ENCODE measurements at places on chromosomes 4 and X.

- no peaks in the 10 kb centered on the region for H3K4me1 ChIP-seq
- no peaks in the 10 kb centered on the region for H3K36me3 ChIP-seq
- H3K27ac ChIP-seq = no peak overlapping the region
- DNase-seq = no peak
- H3K4me3 ChIP-seq = no peak overlapping the region
- no peaks in the 10 kb centered on the region for H3K27me3 ChIP-seq
Measured at GRCh38 chr4:131002132-131002531, 1906.2 kb downstream of the C4orf33 start.

DNA sequence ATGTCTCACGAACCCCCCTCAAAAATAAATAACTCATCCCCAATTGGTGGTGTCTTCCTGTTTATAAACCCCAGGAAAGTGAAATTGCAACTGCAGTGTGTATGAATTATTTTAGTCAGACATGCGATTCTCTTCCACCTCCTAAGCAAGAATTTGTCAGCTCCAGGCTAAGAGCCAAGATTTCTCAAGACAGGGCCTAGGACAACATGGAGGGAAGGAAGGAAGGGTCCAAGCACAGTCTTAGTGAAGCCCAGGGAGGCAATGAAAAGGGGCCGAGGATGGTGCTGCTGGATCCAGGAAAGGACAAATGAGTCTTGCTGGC, 20.0 kb downstream of the SH3KBP1 start:
- peaks cover 75% of the 10 kb centered on the region for H3K4me1 ChIP-seq
- DNase-seq = no peak
- H3K27ac ChIP-seq = peak overlapping the region; percentile 8

- no peaks in the 10 kb centered on the region for H3K4me1 ChIP-seq
- DNase-seq = no peak
- no peak overlapping the region for H3K4me3 ChIP-seq
- H3K27me3 ChIP-seq = no peaks in the 10 kb centered on the region
Measured at GRCh38 chrX:28126886-28127285, 145.6 kb upstream of the DCAF8L1 start.

- no peaks in the 10 kb centered on the region for H3K4me1 ChIP-seq
- no peak for DNase-seq
- H3K36me3 ChIP-seq = no peaks in the 10 kb centered on the region
Measured at GRCh38 chrX:18566748-18567147, 105.2 kb downstream of the RS1 start.

GRCh38 chrX:103615781-103616371, 8.1 kb downstream of the TCEAL3 start:
- H3K4me1 ChIP-seq = no peaks in the 10 kb centered on the region
- no peak overlapping the region for H3K4me3 ChIP-seq
- DNase-seq = no peak
- no peaks in the 10 kb centered on the region for H3K27me3 ChIP-seq
- no peaks in the 10 kb centered on the region for H3K36me3 ChIP-seq

GRCh38 chr4:147769386-147769785, 37.5 kb downstream of the ARHGAP10 start:
- H3K4me3 ChIP-seq = no peak overlapping the region
- no peaks in the 10 kb centered on the region for H3K36me3 ChIP-seq
- no peak overlapping the region for H3K27ac ChIP-seq
- no peaks in the 10 kb centered on the region for H3K27me3 ChIP-seq
- DNase-seq = no peak
- peaks cover 21% of the 10 kb centered on the region for H3K4me1 ChIP-seq

GRCh38 chrX:10048076-10048475, 80.9 kb downstream of the CLDN34 start:
- peaks cover 13% of the 10 kb centered on the region for H3K4me1 ChIP-seq
- no peaks in the 10 kb centered on the region for H3K27me3 ChIP-seq
- no peak overlapping the region for H3K4me3 ChIP-seq
- H3K27ac ChIP-seq = no peak overlapping the region
- DNase-seq = no peak

DNA sequence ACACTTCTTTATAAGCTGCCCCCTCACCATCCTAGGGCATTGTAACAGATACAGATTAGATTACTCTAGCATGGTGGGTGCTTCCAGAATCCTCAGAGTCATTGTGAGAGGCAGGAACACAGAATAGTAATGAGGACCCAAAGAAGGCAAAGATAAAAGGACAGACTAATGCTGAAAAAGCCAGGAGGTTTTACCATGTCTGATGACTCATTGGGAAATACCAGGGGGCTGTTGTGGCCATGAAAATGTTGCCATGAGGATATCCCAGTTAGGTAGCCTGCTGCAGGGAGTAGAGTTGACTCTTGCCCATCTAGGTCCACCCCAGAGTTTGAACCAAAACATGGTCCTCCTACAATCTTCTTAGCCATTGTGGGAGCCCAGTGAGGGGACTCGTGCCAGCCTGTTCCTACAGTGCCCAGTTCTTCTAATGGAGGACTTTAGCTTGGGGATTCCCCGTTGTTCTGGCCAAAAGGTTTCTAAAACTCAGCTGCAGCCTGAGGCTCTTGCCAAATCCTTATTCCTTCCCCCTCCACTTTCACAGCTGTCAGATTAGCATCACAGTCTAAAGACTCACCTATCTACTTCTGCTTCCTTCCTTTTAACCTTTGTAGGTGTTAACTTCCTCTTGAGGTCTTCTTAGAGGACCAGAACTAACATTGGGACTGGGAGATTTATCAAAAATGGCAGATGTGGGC, 586.0 kb upstream of the AADAT start:
- no peaks in the 10 kb centered on the region for H3K36me3 ChIP-seq
- no peak overlapping the region for H3K4me3 ChIP-seq
- H3K27ac ChIP-seq = no peak overlapping the region
- H3K4me1 ChIP-seq = no peaks in the 10 kb centered on the region

- H3K27ac ChIP-seq = no peak overlapping the region
- peaks cover 5% of the 10 kb centered on the region for H3K4me1 ChIP-seq
- no peak overlapping the region for H3K4me3 ChIP-seq
- no peaks in the 10 kb centered on the region for H3K27me3 ChIP-seq
Measured at GRCh38 chr4:47451657-47452056, 11.8 kb downstream of the COMMD8 start.

- peaks cover 6% of the 10 kb centered on the region for H3K4me1 ChIP-seq
- H3K27me3 ChIP-seq = no peaks in the 10 kb centered on the region
- H3K36me3 ChIP-seq = peaks cover 8% of the 10 kb centered on the region
- no peak overlapping the region for H3K27ac ChIP-seq
Measured at GRCh38 chrX:110081320-110081719, 78.4 kb downstream of the TMEM164 start.

- no peak for DNase-seq
- no peaks in the 10 kb centered on the region for H3K4me1 ChIP-seq
- no peaks in the 10 kb centered on the region for H3K27me3 ChIP-seq
- H3K4me3 ChIP-seq = no peak overlapping the region
Measured at GRCh38 chr4:136763919-136764318, 768.4 kb downstream of the PCDH18 start.

DNA sequence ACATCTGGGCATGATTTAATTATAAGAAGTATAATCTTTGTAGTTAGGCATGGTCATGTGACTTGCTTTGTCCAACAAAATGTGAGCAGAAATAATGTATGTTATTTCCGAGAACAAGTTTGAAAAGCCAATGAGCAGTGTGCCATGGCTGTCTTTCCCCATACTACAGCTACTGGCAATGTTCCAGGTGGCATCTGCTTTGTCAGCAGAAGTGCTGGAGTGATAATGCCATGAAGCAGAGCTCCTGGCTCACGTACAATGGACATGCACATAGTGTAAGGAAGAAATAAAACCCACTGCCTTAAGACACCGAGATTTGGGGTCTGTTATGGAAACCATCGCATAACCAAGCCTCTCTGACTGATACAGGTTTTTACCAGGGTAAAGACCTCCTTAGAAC, 212.6 kb upstream of the RASGEF1B start:
- H3K4me3 ChIP-seq = no peak overlapping the region
- no peaks in the 10 kb centered on the region for H3K36me3 ChIP-seq
- H3K4me1 ChIP-seq = no peaks in the 10 kb centered on the region

DNA sequence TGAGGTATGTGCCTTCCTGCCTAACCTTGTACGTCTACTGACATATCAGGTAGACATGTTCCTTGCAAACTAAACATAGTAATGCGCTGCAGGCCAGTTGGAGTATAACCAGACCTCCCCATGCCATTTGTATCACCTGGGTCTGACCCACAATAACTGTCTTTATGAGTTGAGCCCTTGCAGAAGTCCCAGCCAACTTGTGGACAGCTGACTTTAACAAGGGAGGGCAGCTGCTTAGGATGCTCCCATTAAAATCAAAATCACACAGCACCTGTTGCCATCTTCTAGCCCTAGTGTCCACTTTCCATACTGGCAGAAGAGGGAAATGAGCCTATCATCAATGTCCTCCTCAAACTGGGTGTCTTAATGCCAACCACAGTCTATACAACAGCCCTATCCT, 41.6 kb downstream of the KANTR start:
- no peaks in the 10 kb centered on the region for H3K4me1 ChIP-seq
- DNase-seq = no peak
- peaks cover 4% of the 10 kb centered on the region for H3K36me3 ChIP-seq
- H3K27me3 ChIP-seq = no peaks in the 10 kb centered on the region

DNA sequence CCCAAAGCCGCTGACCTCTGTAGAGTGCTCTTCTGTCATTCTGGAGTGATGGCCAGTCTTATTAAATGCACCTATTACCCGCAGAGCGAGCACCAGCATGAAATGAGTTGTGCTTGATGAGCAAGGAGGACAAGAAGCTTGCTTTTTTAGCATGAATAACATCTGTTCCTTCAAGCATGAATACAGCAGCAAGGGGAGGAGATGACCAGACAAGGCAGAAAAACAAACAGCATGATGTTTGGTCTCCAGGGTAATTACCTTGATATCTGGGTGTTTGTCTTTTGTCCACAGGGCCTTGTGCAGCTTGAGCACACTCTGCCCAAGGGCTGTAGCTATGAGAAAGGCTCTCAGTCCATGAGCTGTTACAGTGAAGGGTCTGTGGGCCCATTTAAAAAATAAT, 324.8 kb upstream of the DDX53 start:
- no peak overlapping the region for H3K4me3 ChIP-seq
- H3K27ac ChIP-seq = no peak overlapping the region
- H3K27me3 ChIP-seq = no peaks in the 10 kb centered on the region
- H3K36me3 ChIP-seq = no peaks in the 10 kb centered on the region

- H3K36me3 ChIP-seq = no peaks in the 10 kb centered on the region
- no peak overlapping the region for H3K27ac ChIP-seq
- peaks cover 15% of the 10 kb centered on the region for H3K27me3 ChIP-seq
- no peaks in the 10 kb centered on the region for H3K4me1 ChIP-seq
- no peak for DNase-seq
- H3K4me3 ChIP-seq = no peak overlapping the region
Measured at GRCh38 chrX:151977009-151977408, 2.5 kb upstream of the GABRE start.

DNA sequence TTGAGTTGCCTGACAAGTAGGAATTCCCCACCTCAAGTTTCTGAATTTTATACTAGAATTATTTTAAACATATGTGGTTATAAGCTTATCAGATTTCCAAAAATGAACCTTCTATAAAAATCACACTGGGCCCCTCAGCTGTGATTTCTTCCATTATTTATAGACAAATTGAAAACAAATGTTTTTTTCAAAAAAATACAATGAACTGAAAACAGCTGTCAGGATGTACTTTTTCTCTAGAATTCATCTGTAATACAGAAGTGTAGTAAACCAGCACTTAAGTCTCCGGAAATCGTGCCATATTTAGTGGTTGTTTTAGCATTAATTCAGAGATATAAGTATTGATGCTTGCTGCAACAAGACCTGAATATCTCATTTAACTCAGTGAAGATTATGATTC, 74.0 kb downstream of the SPRY1 start:
- H3K27ac ChIP-seq = no peak overlapping the region
- no peaks in the 10 kb centered on the region for H3K36me3 ChIP-seq
- no peak overlapping the region for H3K4me3 ChIP-seq

DNA sequence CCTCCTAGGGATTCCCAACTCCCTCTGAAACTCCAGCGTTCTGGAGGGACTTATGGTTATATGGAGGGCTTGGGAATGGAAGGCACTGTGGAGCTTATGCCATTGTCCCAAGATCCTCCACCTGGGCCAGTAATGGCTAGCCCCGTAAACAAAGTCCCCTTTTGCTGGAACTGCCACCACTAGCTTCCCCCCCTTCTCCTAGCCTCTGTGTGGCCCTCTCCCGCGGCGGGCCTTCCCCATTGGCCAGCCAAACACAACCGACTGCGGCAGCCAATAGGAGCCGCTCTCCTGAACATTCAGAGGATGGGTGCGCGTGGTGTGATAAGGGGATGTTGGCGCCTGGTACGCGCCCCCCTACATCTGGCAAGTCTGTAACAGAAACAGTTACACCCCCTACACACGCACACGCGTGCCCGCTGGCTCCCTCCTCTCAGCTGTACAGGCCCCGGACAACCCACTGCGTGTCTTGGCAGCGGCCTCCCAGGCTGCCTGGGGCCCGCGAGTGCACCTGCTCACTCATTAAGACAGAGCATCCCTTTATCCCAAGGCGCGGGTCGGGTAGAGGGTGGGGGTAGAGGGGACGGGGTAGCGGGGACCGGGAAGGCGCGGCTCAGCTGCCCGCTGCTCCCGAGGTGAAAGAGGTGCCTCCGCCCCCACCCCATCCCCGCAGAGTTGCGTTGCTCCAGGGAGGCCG, 863 bp upstream of the RAB33A start:
- peak overlapping the region; percentile 93 for H3K4me3 ChIP-seq
- peak overlapping the region; percentile 92 for H3K27ac ChIP-seq
- peak; percentile 85 for DNase-seq
- H3K4me1 ChIP-seq = peaks cover 30% of the 10 kb centered on the region
- no peaks in the 10 kb centered on the region for H3K27me3 ChIP-seq
- peaks cover 9% of the 10 kb centered on the region for H3K36me3 ChIP-seq

DNA sequence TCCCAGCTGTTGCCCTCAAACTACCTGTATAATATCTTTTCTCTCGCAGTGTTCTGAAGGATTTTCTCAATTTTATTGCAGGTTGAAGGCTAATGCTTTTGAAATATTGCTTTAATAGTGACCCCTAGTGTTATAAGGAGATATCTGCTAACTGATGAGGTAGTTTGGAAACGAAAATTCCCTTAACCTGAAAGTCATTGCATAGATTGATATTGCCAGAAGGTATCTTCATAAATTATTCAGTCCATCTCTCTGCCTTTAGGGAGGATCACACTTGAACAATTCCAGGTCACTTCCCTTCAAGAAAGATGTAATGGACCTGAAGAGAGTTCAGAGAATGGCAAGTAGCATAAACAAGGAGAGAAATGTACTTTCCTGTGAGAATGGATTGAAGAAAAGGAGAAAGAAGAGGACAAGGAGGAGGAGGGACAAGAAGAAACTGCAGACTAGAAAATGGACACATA, 44.1 kb downstream of the TIGD4 start:
- H3K4me1 ChIP-seq = no peaks in the 10 kb centered on the region
- H3K36me3 ChIP-seq = no peaks in the 10 kb centered on the region
- peaks cover 3% of the 10 kb centered on the region for H3K27me3 ChIP-seq
- H3K27ac ChIP-seq = no peak overlapping the region
- H3K4me3 ChIP-seq = no peak overlapping the region
- no peak for DNase-seq

DNA sequence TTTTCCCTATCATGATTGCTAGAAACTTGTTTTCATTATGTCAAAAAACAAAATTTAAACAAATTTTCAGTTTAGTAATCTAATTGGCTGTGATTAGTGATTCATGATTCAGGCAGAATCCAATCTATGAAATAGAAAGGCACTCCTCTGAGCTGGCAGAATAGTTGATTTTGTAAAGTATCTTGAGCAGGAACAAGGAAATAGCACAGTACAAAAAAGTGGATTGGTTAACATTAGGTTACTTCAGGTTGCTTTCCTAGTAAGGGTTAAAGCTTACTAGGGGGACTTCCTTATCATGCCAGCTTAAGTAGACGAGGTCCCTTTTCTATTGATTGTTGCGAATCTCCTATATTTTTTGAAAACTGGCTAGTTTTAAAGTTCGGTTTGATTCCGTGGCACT, 43.4 kb upstream of the PRDM5 start:
- H3K27ac ChIP-seq = no peak overlapping the region
- no peak for DNase-seq
- H3K4me3 ChIP-seq = no peak overlapping the region
- H3K36me3 ChIP-seq = no peaks in the 10 kb centered on the region
- no peaks in the 10 kb centered on the region for H3K4me1 ChIP-seq
- no peaks in the 10 kb centered on the region for H3K27me3 ChIP-seq

Measured in activated CD8-positive, alpha-beta T cell treated with anti-CD3 and anti-CD28 coated beads for 36 hours (primary cell).